Activated T-cell treated with anti-CD3 and anti-CD28 coated beads for 4 hours (primary cell): ENCODE measurements at places on chromosomes 6 and 20.

GRCh38 chr6:5998711-5999687 lies 7.7 kb downstream of the NRN1 start:
- no peak for DNase-seq

- DNase-seq = no peak
Measured at GRCh38 chr6:33989016-33989854, 156.7 kb downstream of the GRM4 start.

- DNase-seq = no peak
Measured at GRCh38 chr6:2274981-2275891, 29.8 kb upstream of the GMDS start.

DNA sequence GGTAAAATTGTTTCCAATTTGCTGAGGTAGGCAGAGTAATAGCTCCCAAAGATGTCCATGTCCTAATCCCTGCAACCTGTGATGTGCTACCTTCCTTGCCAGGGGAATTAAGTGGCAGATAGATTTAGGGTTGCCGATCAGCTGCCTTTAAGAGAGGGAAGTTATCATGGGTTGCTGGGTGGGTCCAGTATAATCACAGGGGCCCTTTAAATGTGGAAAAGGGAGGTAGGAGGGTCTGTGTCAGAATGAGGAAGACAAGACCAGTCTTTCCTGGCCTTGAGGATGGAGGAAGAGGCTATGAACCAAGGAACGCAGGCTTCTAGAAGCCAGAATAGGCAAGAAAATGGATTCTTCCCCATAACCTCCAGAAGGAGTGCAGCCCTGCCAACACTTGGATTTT lies 50.7 kb downstream of the CTCFL start:
- DNase-seq = no peak

DNA sequence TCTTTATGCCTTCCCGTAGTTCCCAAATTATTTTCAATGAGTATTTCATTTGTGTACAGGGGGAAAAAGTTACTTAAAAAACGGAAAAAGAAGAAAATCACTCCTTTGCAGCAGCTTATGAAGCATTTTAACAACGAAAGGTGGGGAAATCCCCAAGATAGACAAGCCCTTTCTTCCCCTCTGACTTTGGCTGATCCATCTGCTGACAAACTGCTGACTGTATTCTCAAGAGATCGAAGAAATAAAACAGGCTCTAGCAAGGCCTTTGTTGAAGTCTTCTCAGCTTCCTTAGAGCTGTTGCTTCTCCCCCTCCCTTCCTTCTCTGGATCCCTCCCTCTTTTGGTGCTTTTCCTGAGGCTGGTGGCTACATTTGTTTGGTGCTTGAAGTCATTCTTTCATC lies 325.2 kb downstream of the NRN1 start:
- no peak for DNase-seq

DNA sequence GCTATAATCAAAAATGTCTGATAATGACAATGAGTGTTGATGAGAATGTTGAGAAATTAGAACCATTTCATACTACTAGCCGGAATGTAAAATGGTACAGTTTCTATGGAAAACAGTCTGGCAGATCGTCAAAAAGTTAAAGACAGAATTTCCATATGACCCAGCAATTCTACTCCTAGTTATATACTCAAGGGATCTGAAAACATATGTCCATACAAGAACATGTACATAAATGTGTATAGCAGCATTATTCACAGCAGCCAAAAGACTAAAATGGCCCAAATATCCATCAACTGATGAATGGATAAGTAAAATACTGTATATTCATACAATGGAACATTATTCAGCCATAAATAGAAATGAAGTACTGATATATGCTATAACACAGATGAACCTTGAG lies 236.2 kb downstream of the BTBD9 start:
- no peak for DNase-seq

- DNase-seq = no peak
Measured at GRCh38 chr6:50846852-50847155, 28.1 kb downstream of the TFAP2B start.

- DNase-seq = no peak
Measured at GRCh38 chr6:73873081-73873480, 177.1 kb downstream of the CD109 start.
